ENCODE measurements at places on chromosomes 11 and 22.

DNA sequence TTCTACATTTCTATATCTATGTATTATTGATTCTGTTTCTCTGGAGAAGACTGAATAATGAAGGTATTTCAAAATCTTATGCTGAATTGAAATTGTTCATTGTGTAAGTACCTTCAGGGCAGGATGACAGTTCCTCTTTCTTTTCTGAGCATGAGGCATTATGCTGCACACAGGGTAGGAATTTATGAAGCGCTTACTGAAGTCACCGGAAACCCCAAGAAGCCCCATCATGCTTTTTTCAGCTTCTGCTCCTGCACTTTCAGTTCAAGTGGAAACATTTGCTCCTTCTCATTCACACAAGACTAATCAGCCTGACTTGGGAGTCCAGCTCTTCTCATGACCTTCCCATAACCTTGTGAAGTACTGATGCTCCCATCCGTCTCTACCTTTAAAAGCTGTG lies 314.7 kb upstream of the SORL1-AS1 start:
- DNase-seq = no peak

DNA sequence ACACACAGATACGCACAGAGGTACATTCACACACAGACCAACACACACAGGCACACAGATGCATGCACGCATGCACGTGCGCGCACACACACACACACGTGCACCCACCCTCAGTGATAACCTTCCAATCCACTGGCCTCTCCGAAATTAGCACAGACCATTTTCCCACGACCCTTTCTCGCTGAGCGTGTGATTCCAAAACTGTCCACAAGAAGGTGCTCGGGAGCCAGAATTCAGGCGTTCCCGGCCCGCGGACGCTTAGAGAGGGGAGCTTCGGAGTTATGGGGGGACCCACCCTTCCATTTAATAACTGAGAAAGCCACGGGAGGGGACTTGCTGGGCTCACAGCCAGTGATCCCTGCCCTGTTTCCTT lies 33.8 kb upstream of the SLC35C1 start:
- DNase-seq = peak; percentile 87

DNA sequence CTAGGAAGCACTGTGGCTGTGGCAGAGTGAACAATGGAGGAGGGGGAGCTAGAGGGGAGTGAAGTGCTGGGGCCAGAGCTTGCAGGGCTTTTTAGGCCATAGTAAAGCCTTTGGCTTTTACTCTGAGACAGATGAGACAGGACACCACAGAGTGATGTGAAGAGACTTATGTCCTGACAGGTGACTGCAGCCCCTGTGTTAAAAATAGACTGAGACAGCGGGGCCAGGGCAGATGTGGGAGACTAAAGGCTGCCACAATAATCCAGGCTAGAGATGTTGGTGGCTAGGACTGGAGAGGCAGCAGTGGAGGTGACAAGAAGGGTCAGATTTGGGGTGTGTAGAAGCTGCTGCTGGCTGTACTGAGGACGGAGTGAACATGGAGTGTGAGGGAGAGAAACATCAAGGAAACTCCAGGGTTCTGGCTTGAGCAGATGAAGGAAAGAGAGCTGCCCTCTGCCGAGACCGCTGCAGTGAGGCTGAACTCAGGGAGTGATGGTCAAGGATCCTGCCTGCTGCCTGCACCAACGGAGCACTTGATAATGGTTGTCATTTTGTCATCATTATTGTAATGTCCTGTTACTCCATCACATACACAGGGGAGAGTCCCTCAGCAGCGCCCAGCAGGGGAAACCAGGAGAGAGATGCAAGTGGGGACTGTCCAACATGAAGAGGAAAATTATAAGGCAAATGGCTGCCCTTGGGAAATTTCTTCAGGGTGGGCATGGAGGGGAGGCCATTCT lies 27.4 kb downstream of the SLC43A1 start:
- no peak for DNase-seq

DNA sequence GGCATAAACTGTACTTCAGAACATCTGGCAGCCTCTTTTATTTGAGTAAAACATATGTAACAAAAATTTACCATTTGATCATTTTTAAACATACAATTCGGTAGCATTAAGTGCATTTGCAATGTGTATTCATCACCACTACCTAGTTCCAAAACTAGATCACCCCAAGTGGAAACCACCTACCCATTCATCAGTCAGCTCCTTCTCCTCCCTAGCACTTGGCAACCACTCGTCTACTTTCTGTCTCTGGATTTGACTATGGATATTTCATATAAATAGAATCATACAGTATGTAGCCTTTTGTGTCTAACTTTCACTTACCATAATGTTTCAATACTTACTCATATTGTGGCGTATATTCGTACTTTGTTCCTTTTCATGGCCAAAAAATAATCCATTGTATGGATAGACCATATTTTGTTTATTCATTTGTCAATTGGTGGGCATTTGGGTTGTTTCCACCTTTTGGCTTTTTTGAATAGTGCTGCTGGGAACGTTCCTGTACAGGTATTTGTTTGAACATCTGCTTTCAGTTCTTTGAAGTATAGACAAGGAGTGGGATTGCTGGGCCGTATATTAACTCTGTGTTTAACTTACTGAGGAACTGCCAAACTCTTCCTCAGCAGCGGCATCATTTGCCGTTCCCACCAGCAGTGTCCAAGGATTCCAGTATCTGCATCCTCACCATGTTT lies 27.2 kb upstream of the ADORA2A start:
- DNase-seq = no peak

- DNase-seq = peak; percentile 41
Measured at GRCh38 chr11:26134481-26135355, 197.2 kb upstream of the ANO3 start.

GRCh38 chr22:49812838-49813237 lies 14.8 kb downstream of the BRD1 start:
- peak; percentile 40 for DNase-seq
